ENCODE measurements at places on chromosomes 13 and 19.

- peak; percentile 80 for DNase-seq
These were observed 452.0 kb downstream of the SLITRK6 start for GRCh38 chr13:85347251-85347650.

- DNase-seq: no peak
These were observed 7.3 kb upstream of the MCF2L start for GRCh38 chr13:112961457-112962369.

DNA sequence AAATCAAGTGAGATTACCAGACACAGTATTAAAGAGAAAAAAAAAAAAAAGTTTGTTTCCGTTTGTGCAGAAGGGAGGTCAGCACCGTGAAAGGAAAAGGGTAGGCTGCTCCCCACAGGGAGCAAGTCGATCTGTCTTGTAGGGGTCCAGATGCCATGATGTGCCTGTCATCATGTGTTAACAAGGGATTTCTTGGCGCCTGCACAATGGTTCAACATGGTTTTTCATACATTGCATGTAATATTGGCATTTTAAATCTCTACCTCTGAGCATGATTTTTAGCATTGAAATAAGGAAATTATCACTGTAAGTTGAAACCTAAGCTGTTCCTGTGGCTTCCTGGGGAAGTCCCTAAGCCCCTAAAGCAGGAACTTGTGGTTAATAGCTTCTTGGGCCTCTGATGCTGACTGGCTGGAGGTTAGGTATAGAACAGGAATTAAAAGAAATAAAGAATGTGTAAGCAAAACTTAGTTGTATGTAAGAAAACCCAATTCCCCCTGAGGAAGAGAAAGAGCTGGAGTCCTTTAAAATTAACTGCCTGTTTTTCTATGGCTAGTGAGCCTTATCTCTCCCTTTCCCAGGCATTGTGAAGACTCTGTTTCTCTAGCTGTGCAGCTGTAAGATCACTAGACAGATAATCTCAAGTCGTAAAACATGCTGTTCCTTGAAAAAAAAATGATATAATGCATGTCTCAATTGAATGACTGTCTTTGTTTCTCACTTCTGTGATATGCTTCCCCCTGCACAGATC lies 7.4 kb upstream of the FCGBP start:
- peak; percentile 30 for DNase-seq

GRCh38 chr13:110133425-110134235 lies 173.3 kb downstream of the COL4A1 start:
- no peak for DNase-seq

- no peak for DNase-seq
These were observed 9.4 kb upstream of the SPART start for GRCh38 chr13:36355632-36356031.

GRCh38 chr19:13025819-13026456 lies 30.7 kb downstream of the NFIX start:
- no peak for DNase-seq

GRCh38 chr13:99955747-99956472 lies 15.7 kb downstream of the ZIC5 start:
- DNase-seq: peak; percentile 47

DNA sequence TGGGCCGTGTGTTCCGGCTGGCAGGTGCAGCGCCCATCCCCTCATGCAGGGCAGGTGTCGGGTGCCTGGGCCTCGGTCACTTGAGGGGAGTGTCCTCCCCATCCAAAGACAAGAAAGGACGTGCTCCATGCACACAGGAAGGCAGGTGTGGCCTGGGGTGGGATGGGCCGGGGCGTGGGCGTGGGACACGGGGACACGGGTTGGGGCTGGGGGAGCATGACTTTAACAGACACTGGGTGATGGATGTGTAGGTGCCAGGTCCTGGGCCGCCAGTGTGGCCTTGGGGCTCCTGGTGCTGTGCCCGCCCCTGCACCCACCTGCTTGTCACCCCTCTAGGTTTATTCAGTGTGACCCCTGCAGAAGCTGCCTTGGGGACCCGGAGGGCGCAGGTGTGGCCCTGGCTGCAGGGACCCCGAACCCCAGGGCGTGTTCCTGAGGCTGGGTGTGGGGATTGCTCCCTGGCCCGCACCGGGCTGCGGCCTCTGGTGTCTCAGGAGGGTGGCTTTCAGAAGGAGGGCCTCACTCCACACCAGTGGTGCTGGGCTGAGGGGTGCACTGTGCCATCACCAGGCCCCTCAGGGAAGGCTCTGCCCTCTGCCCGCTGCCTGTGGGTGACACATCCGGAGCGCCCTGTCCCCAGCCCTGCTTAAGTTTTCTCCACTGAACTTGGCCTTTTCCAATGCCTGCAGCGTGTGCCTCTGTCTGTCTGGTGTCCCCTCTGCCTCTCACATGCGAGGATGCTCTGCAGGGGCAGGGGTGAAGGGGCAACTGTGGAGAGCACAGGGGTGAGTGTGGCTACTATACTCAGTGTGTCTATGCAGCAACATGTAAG lies 5.2 kb downstream of the TMEM255B start:
- no peak for DNase-seq

DNA sequence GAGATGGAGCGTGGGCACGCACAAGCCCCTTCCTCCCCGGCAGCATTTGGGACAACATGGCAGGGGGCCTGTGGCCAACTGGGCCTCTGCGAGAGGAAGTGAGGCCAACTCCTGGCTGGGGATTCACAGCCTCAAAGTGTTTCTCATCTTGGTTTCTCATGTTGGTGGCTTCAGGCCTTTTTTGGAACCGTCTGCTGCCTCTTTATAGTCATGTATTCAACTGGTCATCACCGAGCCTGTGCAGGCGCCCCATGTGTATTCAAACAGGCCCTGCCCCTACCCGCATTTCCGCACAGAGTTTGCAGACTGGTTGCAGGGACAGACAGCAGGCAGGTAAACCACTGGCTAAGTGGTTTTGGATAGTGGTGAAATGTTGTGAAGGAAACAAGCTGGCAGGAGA lies 17.3 kb upstream of the RELB start:
- no peak for DNase-seq

DNA sequence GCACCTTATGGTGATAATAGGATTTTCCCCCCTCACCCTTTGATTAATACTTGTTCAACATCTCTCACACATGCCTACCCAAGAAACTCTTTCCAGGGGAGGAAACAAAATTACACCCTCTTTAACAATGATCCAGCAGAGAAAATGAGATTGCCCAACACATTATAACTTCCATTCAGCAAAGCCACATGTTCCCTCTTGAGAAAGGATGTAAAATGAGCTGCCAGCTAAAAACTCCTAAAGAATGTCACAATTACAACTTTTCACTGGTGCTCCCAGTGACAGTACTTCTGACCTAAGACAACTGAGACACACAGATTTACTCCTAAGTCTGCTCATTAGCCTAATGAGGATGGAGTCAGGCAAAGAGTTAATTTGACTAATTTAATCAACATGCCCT lies 621.4 kb downstream of the DIAPH3 start:
- DNase-seq: no peak

DNA sequence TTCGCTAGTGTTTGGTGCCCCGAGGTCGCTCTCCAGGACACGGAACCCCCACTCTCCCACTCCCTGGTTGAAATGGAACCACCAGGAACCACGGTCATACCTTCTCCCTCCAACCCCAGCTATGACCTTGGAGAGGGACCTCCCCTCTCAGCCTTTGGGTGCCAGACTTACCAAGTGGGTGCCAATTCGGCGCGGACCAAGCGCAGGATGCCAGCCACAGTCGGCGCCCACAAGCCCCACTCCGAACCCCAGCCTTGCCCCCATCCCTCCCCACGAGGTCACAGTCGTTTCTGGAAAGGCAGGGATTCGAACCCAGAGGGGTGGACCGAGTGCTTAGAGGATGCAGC lies 910 bp downstream of the PDE4C start:
- no peak for DNase-seq

DNA sequence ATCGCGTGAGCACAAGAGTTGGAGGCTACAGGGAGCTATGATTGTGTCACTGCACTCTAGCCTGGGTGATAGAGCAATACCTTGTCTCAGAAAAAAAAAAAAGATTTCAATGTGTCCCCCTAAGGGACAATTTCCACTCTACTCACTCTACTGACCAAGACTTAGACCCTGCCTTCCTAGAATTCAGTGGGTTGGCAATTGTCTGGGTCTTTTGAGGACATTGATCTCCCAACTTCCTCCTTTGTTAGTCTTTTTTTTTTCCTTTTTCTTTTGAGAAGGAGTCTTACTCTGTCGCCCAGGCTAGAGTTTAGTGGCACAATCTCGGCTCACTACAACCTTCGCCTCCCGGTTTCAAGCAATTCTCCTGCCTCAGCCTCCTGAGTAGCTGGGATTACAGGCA lies 2.2 kb downstream of the SPTBN4 start:
- no peak for DNase-seq

DNA sequence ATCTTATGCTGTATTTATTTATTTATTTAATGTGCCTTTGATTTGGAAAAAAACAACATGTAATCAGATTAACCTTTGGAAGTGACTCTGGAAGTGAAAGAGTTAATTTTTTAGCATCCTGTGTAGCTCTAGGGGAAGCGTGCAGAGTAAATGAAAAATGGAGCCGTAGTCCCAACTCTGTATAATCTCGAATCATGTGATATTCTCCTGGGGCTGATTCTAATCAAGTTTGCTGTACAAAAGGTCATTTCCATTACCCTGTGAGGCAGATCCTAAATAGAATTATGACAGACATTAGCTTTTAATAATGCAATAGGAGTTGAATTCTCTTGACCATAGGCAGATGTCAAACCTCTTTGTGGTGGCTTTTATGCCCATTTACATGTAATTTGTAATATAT lies 238.6 kb upstream of the CSNK1A1L start:
- DNase-seq: no peak

DNA sequence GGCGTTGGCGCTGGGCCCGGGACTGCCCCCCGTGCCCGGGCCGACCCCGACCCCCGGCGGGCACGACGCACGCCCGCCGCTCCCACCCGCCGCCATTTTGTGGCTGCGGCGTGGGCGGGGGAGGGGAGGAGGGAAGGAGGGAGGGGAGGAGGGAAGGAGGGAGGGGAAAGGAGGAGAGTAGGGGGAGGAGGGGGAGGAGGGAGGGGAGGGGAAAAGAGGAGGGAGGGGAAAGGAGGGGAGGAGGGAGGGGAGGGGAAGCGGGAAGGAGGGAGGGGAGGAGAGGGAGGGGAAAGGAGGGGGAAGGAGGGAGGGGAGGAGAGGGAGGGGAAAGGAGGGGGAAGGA lies at the start of gene BTBD2:
Gene BTBD2, minus strand, starts transcription at position 107 of the 343 bp plus-strand sequence. Its CDS starts 11 bp downstream, at position 96.
- peak; percentile 88 for DNase-seq

GRCh38 chr13:64453831-64454230 lies 2776.3 kb downstream of the PCDH9 start:
- DNase-seq: peak; percentile 38

- no peak for DNase-seq
These were observed 216.3 kb downstream of the NHLRC3 start for GRCh38 chr13:39254601-39255000.

- no peak for DNase-seq
These were observed 3.2 kb downstream of the NPAS1 start for GRCh38 chr19:47022541-47023447.

DNA sequence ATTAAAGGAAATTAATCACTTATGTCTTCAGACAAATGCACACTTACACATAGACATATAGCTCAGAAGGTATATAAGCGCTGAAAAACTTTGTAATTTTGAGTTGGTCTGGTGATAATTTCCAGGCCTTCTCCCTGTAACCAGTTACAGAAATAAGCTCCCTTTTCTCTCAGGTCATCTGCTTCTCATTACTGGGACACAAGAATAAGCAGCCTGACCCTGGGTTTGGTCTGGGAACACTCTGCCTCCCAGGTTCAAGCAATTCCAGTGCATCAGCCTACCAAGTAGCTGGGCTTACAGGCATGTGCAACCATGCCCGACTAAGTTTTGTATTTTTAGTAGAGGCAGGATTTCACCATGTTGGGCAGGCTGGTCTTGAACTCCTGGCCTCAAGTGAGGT lies 274.5 kb downstream of the LMO7 start:
- DNase-seq: no peak

DNA sequence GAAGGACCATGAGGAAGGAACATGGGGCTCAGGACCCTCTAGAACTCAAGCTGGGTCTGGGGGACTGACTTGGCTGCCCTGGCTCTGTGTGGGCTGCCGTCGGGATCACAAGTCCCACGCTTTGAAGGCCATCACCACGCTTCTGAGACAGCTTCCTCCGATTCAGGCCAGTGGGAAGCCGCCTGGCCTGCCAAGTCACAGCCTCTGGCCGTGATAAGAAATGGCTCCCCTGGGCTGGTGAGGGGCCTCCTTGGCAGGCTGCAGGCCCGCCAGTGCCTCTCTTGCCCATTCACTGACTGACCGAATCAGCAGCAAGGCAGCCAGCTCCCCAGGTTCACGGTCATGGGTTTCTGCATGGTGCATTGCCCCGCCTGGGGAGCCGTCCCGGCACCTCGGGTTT lies 48.8 kb downstream of the COMP start:
- no peak for DNase-seq

- DNase-seq: no peak
These were observed 2.5 kb downstream of the PRKCSH start for GRCh38 chr19:11437955-11438354.

- DNase-seq: peak; percentile 6
These were observed 38.7 kb upstream of the KLF2 start for GRCh38 chr19:16285769-16286498.

GRCh38 chr13:79778741-79779460 lies 297.9 kb downstream of the NDFIP2 start:
- no peak for DNase-seq

- no peak for DNase-seq
These were observed 105.0 kb downstream of the STK24 start for GRCh38 chr13:98471934-98472333.

GRCh38 chr19:27972291-27973040 lies 1240.5 kb downstream of the UQCRFS1 start:
- peak; percentile 88 for DNase-seq

All from fibroblast of skin of scalp (primary cell).